ENCODE measurements at places on chromosomes 6 and 20.

DNA sequence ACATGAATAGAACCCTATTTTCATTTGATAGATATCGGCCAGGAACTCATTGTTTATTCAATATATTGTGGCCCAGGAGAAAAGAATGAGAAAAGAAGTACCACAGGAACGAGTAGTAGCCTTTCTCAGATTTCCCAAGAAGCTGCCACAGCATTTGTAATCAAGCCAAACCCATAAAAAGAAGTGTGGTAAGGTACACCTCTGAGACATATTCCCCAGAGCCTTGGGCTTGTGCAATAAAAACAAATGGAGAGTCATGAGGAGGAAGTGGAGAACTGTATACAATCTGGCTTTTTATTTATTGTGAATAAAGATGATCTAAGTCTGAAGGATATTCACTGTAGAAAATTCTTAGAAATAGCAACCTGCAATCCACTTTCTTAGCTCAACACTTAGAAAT lies 36.7 kb downstream of the KIF6 start:
- DNase-seq: no peak

DNA sequence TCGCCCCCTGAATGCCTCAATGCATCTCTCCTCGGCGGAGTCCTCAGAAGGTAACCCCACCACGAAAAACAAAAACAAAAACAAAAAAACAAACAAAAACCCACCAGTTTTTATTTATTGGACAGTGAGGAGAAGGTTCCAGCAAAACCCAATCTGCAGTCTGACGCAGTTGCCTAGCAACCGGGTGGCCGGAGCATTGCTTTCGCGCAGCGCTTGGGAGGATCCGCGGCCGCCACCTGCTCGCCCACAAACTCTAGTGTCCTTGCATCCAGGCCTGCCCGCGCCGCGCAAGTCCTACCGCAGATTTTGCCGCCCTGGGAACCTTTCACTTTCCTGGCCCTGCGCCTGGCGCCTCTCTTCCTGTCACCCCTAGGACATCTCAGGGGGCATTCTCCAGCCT lies 17.6 kb downstream of the TFAP2B start:
- no peak for DNase-seq

DNA sequence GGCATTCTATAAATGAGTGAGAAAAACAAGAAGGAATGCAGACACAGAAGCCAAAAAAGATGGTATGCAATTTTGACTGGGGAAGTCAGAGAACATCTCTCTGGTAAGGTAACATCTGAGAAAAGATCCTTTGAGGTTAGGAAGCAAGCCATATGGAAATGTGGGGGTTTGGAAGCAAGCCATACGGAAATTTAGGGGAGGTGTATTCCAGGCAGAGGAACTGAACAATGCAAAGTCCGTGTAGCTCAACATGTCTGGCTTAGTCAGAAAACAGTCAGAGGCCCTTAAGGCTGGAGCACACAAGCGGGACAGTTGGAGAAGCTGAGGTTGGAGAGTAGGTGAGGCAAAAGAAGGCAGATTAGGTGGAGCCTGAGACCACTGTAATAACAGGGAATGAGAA lies 35.3 kb downstream of the RALGAPA2 start:
- no peak for DNase-seq

DNA sequence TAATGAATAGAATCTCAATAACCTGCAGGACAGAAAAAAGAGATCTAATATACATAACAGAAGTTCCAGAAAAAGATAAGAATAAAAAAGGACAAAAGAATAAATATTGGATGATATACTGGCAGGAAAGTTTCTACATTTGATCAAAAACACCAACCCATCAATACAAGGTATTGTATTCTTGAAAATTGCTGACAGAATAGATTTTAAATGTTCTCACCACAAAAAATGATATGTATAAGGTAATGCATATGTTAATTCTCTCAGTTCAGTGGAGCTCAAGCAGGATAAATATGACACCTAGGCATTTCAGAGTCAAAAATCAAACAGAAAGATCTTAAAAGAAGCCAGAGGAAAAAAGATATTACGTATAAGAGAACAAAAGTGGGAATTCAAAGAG lies 43.8 kb downstream of the SERAC1 start:
- DNase-seq: no peak

DNA sequence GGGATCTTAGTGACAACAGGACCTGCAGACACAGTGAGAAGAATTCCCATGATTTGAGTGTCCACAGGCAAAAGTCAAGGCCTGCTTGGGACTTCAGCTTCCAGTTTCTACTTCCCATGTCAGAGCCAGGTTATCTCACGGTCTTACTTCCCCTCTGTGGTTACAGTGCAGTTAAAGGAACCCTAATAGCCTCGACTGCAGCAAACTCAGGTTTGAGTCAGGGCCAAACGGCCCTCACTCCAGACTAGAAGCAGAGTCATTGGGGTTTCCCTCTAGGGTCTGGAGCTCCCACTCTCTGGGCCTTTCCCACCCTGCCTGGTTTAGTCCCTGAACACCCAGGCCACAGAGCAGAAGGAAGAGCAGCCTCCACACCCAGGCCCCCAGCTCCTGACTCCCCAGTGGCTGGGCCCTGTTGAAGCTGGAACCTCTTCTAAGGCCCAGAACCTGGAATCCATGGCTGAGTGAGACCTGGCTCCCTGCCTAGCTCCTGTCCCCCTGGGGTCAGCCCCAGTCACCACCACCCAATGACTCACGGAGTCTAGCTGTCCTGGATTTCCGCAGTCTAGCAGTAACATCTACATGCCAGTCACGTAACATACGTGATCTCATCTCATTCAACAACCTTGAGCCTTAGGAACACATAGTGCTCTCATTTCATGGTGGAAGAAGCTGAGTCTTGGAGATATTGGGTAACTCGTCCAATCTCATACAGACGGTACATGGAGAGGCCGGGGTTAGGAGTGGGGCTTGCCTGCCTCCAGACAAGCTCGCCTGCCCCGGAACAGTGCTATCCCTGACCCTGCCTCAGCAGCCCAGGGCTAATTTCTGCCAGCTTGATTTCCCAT lies 9.2 kb upstream of the GHRH start:
- DNase-seq: no peak

GRCh38 chr6:28124971-28125353 lies 553 bp downstream of the ZSCAN16 start:
- no peak for DNase-seq

DNA sequence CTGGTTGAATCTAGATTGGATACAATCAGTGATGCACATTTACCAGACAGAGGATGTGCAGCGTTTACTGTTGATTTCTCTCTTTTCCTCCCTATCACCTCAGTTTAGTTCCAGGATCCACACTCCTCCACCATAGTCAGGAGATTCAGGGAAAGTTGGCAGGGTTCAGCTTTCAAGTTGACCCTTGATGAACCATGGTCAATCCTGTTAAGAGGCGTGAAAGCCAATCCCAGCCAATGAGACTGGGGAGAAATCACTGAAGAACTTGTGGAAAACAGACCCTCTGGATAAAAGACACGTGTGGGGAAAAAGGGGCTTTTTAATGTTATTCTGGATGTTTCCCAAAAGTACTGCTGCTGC lies 19.2 kb upstream of the SCP2D1 start:
- no peak for DNase-seq

GRCh38 chr6:119173249-119174084 lies 95.0 kb upstream of the FAM184A start:
- no peak for DNase-seq

- DNase-seq: no peak
Observed at GRCh38 chr6:52568320-52568719, 8.5 kb downstream of the TRAM2 start.

DNA sequence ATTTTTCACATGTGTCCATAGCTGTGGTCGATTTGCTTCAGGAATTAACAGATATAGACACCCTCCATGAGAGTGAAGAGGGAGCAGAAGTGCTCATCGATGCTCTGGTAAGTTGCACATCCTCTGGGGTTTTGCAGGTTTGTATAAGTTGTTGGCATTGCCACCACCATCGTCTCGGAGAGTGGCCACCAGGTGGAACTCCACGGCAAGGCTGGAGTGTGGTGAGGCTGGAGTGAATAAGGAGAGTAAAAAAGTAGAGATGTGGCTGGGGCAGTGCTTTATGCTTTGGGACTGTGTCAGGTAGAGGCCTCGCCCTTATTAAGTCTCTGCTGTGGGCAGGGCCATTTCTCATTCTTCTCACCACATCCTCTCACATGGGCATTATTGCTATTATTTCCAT lies 63.7 kb downstream of the CTNNBL1 start:
- DNase-seq: no peak

DNA sequence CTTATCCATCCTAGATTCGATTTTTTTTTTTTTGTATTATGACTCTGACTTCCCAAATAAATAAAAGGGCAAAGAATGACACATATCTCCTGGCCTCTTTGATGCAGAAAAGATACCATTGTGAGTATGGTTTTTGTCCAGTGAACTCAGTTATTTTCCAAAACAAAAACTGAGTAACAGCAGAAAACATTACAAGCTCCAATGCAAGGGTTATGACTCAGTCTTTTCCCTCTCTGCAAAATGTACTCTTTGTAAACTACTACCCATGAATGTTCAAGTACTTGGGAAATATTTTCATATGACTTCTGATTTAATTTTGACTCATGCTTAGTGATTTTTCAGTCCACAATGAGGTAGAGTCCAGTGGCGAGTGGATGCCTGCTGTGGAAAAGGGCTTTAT lies 355.3 kb downstream of the RNF144B start:
- DNase-seq: no peak

- no peak for DNase-seq
Observed at GRCh38 chr6:159125951-159126352, 43.2 kb upstream of the FNDC1 start.

- DNase-seq: no peak
Observed at GRCh38 chr20:672963-673602, 2.5 kb downstream of the SCRT2 start.

GRCh38 chr6:41505122-41506049 lies 40.8 kb upstream of the FOXP4 start:
- no peak for DNase-seq

- DNase-seq: no peak
Observed at GRCh38 chr20:50992733-50993457, 30.0 kb downstream of the KCNG1 start.

DNA sequence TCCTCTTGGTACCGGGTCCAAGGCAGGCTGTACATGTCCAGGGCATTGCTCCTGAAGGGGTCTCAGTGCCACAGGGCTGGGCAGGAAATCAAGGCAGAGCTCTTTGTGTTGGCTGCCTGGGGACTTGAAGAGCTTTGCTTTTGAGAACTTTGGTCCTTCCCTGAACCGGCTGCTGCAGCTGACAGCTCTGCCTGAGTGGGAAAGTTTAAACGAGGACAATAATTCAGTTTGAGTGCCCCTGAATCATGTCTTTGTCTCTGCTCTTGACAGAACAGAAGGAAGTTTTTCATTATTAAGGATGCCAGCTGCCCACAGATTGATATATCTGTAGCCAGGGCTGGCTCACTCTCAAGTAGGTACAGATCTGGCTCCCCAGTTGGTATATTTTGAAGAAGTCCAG lies 56.1 kb downstream of the ANKRD6 start:
- DNase-seq: no peak

GRCh38 chr20:32358632-32358882 lies 426 bp downstream of the ASXL1 start:
- DNase-seq: no peak

- DNase-seq: no peak
Observed at GRCh38 chr6:166707045-166707444, 80.0 kb upstream of the RPS6KA2 start.

Measured in cerebellar nuclear complex (tissue), 1 donor.